ENCODE measurements at places on chromosomes 6 and 20.

DNA sequence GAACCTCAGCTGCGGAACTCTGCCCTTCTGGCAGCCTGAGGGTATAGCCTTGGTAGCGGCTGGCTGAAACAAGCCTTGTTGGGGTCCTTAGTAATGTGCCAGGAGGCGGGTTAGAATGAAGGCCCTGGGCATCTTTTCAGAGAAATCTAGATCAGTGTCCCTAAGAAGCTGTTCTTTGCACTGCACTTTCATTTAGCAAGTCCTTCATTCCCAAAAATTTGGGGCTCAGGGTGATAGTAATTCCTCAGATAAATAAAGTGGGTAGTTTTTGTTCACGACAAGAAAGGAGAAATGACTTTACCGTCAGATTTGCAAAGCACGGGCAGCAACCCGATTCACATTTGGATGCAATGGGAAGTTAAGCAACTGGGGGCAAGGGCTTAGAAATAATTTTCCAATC, 3.2 kb downstream of the INSM1 start:
- DNase-seq = no peak

DNA sequence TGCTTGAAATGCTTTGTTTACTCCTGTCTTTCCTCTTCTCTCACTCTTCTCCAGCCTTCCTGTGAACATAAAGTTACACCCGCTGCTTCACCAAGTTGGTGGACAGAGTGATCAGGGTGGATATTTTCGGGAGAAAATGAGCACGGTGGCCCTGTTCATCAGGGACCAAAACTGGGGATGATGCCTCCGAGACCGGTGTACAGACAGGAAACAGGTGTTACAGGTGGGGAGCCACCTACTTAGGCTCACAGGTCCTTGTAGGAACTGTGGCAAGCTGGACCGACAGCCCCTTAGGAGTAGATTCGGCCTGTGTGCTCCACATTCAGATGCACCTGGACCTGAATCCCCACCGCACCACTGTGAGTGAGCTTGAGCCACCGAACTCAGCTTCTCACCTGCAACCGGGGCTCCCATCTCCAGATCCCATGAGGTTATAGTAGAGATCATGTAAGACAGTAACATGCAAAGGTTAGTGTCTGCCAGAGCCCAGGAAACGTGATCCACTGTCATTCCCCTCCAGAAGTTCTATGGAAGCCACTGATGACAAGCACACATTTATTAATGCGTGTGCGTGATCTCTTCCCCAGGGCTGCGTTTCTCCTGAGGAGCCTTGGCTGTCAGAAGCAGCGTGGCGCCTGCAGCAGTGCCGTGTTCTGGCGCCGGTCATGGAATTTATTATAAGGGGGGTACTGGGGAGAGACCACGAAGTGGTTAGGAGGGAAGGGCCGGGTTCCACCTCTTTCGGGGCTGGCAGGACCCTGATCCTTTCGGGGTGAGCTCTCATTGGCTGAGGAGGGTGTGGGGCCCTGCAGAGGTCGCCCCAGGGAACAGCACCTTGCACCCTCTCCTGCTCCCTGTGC, 94.2 kb downstream of the ERMARD start:
- DNase-seq = no peak

GRCh38 chr20:38256021-38256420, 4.5 kb downstream of the KIAA1755 start:
- DNase-seq = no peak

DNA sequence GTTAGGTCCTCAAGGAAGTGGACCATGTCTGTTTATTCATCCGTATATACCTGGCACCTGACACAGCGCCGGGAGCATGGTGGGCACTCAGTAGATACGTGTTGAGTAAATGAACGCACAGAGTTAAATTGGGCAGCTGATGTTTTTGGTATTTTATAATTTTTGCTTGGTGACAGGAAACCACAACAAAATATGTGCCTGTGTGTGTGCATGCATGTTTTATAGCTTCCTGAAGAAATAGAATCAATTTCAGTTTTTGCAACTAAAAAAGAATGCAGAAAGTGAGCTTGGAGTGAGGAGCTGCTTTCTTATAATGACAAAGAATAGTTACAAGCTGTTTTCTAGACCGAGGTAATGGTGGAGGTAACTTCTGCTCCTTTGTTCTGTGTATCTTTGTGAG, 91.4 kb downstream of the PLCB4 start:
- DNase-seq = no peak

- DNase-seq = peak; percentile 56
Measured at GRCh38 chr20:47677635-47678453, 107.4 kb downstream of the SULF2 start.

DNA sequence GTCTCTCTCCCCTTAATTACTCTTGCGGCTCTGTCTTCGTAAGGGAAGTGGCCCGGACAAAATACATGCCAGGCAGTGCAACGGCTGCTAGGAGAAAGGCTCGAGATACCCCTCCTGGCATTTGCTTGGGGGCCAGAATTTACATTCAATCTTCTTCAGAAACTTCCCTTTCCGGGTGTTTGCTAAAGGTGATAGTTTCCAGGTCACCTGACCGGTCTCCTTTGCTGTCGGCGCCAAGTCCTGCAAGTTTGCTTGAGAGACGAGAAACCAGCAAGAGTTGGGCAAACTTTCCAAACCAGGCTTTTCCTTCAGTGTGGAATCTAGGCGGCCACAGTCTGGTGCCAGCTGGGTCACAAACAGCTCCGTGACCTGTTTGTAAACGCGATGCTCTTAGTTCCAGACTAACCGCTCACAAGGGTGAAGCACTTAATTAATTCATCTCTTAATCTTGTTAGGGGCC, 563 bp upstream of the SRSF3 start:
- DNase-seq = peak; percentile 18

DNA sequence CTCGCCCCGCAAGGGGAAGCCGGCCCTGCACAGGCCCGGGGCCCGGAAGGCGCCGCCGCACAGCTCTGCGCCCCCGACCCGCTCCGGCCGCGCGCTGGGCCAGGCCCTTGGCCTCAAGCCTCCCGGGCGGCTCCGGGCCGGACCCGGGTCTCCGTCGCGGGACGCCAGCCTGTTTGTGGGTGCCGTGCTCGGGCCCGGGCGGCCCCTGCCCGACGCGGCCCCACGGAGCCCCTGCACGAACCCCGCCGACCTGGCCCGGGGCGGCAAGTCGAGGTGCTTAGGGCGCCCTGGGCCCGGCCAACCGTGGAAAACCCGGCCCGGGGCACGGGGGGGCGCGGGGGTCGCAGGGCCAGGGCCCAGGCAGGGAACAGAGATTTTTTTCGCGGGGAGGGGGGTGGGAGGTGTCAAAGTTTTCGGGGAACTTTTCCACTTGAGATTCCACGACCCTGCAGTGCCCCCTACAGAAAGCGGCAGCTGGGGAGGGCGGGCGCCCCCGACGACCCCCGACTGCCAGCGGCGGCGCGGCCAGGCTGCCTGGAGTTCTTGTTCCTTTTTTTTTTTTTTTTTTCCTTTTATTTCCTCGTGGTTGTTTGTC, 805 bp upstream of the STX16 start:
- no peak for DNase-seq

GRCh38 chr6:168338777-168339176, 19.2 kb upstream of the DACT2 start:
- no peak for DNase-seq

GRCh38 chr20:45970646-45971424, 1.2 kb downstream of the ZNF335 start:
- no peak for DNase-seq

- no peak for DNase-seq
Measured at GRCh38 chr20:13875265-13875811, 90.5 kb downstream of the NDUFAF5 start.

DNA sequence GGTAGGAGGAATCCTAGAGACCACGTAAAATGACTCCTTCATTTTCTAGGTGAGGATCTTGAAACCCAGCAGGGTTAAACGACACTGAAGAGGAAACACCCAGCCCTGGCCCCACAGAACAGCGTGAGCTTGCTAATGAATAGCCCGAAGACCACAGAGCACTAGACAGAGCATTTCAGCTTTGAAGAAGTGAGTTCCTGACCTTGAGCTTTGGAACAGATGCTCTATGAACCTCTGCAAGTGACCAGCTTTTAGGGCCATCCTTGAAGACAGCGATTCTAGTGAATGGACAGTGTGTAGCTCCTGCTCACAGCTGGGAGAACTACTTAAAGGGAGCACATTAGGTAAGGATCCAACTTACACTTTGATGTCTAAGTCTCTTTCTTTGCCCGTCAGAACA, 74.0 kb upstream of the FRMD1 start:
- DNase-seq = no peak

DNA sequence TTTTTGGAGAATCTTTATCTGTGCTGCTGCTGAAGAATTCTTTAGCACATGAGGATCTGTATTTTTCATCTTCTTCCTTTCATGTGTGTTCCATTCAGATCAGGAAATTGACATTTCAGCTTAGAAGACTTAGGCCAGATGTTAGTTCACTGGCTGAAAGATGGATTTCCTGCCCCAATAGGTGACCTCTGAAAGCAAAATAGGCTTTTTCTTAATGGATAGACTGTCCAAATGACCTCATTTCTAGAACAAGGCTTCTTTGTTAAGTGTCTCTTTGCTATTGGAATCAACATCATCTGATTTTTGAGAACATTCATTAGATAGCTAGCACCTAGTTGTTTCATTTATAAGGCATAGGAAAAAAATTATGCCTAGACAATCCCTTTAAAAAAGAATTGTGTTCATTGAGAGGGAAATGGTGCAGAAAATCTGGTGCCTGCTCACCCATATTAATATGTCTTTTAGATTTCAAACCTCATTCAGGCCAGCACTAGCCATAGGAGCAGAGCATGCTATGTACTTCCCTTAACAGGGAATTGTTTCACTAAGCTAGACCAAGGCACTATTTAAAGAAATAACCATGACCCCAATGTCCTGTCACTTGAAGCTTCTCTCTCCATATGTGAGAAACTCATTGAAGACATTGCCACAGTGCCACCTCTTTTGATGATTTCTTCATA, 13.6 kb upstream of the SASH1 start:
- no peak for DNase-seq

DNA sequence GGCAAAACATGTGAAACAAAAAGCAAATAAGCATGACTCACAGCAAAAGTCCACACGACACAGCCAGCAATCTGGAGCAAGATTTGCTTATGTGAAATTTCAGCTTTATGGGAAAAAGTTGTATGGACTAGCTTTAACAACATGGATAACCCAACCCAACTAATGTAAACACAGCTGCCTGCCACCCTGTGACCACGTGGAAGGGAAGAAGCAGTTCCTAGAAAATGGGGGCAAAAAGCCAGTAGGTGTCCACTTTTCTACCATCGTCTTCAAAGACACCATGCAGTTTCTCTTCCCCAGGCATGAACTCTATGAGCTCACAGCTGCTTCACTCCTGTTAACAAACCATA, 425.4 kb upstream of the RNF217 start:
- DNase-seq = no peak

- DNase-seq = no peak
Measured at GRCh38 chr6:89707766-89708165, 69.2 kb upstream of the LYRM2 start.

DNA sequence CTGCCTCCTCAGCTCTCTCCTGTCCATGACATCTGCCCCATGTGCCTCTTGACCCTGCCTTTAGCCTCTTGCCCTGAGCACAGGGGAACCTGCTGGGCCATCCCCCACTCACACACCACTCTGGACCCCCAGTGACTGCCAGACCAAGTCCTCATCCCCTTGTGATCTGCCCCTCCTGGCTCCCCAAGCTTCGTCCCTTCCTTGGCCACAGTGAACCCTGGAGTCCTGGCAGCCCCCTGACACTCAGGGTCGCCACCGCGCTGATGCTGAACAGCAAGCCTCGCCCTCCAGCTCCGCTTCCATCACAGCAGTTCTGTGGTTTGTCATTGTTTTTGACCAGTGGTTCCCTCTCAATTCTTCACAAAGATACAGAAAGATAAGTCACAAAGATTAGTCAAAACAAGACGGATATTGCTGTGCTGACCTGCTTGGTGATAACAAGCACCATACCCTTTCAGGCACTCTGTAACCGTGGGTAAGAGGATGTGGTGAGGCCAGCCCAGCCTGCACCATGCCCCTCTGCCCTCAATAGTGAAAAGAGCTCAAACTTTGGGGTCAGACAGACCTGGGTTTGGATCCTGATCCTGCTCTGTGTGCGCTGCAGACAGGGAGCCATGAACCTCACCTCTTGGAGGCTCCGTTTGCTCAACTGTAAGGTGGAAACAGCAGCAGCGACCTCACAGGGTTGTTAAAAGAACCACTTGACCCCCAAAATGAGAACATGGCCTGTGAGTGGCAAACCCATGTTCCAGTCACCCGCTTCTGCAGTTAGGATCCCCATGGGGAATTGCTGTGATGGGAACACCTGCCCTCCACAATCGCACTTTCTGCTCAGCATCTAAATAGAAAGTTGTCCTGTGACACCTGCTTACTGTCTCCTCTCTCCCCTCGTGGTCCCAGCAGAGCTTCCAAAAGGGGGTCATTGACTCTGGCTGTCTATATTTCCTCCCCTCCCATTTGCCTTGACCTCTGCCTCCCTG, 114.5 kb downstream of the TOX2 start:
- no peak for DNase-seq

DNA sequence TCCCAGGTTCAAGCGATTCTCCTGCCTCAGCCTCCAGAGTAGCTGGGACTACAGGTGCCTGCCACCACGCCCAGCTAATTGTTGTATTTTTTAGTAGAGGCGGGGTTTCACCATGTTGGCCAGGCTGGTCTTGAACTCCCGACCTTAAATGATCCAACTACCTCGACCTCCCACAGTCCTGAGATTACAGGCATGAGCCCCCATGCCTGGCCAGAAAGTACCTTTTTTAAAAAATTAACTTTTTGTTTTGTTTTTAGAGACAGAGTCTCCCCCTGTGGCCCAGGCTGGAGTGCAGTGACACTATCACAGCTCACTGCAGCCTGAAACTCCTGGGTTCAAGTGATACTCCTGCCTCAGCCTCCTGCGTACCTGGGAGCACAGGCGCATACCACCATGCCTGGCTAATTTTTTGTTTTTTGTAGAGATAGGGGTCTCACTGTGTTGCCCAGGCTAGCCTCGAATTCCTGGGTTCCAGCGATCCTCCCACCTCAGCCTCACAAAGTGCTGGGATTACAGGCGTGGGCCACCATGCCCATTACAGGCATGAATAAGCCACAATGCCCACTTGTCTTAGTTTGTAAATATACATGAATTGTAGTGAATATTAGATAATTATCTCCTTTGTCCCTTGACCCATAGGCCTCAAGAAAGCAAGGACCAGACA, 17.4 kb upstream of the EEF1A1 start:
- no peak for DNase-seq

DNA sequence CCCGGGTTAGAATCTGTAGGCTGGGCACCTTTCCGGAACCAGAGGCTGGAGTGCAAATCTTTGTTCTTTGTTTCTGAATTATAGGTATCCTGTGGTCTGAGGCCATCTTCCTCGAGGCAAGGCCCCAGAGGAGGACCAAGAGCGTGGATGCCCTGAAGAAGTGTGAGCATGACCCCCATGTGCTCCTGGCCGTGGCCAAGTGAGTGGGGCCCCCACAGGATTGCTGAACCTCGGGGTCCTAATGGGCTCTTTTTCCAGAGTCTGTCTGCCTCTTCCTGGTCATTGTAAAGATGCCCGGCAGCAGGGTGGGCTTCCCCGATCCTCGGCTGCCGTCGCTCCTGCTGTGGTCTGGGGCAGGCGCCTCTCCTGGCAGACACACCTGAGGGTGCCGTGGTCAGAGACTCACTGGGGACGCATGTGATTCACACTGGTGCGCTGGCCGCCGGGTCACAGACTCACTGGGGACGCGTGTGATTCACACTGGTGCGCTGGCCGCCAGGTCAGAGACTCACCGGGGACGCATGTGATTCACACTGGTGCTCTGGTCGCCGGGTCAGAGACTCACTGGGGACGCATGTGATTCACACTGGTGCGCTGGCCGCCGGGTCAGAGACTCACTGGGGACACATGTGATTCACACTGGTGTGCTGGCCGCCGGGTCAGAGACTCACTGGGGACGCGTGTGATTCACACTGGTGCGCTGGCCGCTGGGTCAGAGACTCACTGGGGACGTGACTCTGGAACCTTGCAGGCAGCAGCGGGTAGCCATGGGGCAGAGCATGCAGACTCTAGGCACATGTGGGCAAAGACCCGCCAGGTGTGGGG, 6.5 kb upstream of the C20orf204 start:
- no peak for DNase-seq

Measured in stimulated activated CD4-positive, alpha-beta T cell treated with anti-CD3 and anti-CD28 coated beads, TNF-alpha, amount 100 ng/mL, for 1 hour (primary cell).